ENCODE measurements at places on chromosomes 2 and 18.
A peak's percentile ranks its signal among the peaks of the same experiment; 100 is the strongest.

DNA sequence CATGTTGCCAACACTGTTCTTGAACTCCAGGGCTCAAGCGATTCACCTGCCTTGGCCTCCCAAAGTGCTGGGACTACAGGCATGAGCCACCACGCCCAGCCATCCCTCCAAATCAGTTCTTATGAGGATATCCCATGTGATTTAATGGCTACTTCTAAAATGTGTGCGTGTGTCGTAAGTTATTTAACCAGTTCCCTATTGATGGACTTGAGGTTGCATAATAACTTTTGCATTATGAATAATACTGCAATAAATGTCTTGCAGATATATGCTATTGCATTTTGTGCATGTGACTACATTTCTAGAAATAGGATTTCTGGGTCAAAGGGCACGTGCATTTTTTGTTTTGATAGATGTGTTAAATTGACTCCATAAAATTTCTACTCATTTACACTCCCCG, 19.0 kb downstream of the DIPK1C start:
- no peak for DNase-seq

DNA sequence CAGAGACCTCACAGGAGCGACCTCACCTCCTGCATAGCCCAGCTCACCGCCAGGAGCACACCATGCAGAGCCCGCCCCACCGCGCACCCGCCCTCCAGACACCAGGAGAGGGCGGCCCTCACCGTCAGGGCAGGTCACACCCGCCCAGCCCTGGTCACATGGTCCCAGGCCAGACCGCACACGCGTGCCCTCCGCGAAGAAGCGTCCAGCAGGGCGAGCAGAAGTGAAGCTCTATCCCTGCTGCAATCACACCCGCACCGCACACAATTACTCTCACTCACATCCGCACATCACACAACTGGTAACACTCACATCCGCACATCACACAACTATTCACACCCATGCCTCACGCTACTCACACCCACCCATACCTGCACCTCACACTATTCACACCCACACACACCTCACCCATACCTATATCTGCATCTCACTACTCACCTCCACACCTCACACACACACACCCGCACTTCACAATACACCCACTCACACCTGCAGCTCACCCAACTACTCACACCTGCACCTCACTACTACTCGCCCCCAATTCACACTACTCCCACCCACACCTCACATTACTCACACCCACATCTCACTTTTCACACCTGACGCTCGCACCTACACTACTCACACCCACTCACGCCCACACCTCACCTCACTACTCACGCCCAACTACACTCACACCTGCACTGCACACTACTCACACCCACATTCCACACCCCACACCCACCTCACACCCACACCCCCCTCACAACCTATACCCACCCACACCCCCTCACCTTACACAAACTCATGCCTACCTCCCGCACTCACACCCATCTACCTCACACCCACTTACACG, 242.0 kb downstream of the HDAC4 start:
- peak; percentile 55 for DNase-seq

DNA sequence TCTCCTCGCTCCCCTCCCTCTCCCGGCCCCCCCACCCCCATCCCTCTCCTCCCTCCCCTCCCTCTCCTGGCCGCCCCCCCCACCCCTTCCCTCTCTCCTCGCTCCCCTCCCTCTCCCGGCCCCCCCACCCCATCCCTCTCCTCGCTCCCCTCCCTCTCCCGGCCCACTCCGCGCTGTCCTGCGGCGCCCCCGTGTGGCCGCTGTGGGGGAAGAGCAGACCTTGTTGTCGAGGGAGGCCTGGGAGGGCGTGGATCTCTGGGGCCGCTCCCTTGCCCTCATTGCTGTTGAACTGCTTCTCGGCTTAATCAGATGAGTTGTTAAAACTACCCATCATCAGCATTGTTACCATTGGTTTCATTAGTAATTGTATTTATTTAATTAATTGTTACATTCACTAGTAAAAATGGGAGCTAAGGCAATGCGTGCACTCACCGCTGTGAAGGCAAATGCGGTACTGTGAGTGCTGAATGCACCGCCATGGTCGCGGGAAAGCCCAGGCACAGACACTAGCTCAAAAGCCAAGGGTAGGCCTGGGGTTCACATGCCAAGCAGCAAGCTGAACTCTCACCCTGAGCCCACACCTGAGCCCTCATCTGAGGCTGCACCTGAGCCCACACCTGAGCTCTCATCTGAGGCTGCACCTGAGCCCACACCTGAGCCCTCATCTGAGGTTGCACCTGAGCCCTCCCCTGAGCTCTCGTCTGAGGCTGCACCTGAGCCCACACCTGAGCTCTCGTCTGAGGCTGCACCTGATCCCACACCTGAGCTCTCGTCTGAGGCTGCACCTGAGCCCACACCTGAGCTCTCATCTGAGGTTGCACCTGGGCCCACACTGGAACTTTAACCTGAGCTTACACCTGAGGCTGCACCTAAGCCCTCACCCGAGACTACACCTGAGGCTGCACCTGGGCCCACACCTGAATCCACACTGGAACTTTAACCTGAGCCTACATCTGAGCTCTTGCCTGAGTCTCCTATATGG, 8.8 kb downstream of the RTP5 start:
- DNase-seq: peak; percentile 92

DNA sequence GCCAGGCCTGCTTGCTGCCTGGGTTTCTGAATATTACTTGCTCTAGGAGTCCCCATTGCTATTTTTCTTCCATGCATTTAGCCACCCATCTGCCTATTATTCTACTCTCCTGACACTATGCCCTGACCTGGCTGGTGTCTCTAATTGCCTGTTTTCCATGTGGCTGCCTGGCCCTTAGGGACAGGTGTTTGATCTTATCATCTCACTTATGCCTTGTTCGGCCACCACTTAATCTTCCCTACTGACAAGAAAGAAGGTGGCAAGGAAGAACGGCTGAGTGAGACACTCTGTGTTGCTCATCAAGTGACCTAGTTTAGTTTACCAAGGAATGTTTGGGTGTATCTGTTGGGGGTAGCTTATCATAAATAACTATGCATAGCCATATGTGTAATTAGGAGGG, 50.4 kb upstream of the RAPH1 start:
- no peak for DNase-seq

GRCh38 chr2:240797914-240798313, 22.1 kb downstream of the KIF1A start:
- DNase-seq: peak; percentile 31

GRCh38 chr2:42771546-42772153, 7.7 kb upstream of the OXER1 start:
- no peak for DNase-seq

DNA sequence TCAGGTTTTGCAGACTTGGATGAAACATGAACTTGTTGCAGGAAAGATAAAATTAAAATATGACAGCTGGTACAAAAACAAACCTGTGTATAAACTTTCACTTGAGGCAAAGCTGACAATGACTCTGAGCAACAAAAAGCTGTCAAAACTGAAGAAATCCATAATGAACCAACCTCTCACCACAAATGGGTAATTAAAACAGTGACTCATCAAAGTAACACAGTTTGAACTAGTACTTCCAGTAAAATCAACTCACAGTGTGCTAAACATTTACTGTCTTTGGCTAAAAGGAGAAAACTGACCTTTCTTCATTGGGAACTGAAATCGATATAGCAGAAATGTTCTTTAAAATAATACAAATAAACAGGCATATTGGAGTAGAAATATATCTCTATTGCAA, 209.7 kb downstream of the WDPCP start:
- no peak for DNase-seq

DNA sequence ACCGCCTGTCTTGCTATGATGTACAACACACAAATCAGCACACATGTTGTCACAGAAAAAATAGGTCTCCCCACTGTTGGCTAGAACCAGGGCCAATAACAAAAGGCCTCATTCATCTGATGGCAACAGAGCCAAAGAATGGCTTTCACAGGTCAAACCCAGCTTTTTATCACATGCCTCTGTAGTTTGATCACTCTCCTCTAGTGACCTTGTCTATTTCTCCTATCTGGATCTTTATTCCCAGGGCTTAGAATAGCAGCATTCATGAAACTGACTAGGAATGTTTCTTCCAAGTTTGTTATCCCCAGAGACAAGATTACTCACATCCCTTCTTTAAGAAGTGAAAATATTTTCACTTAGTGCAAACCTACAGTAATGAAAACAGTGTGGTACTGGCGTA, 285.8 kb upstream of the GYPC start:
- no peak for DNase-seq

GRCh38 chr2:223554923-223555322, 47.2 kb downstream of the SCG2 start:
- no peak for DNase-seq

DNA sequence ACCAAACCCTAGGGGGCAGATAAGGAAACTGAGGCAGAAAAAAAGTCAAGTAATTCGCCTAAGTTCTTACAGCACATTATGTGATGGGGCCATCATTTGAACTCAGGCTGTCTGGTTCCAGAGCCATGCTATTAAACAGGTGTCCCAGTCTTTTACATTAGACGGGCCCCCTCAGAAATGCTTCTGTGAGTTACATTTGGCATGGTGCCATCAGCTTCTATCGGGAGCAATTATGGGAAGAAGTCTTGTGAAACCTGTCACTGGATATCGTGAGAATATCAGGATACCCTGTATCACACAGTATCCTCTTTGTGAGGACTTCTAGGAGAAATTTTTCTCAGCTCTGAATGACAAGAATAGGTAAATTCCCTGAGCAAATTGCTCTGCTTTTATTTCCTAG, 143.7 kb upstream of the NOSTRIN start:
- no peak for DNase-seq

- DNase-seq: no peak
These were observed 140.6 kb upstream of the NOSTRIN start for GRCh38 chr2:168661863-168662256.

DNA sequence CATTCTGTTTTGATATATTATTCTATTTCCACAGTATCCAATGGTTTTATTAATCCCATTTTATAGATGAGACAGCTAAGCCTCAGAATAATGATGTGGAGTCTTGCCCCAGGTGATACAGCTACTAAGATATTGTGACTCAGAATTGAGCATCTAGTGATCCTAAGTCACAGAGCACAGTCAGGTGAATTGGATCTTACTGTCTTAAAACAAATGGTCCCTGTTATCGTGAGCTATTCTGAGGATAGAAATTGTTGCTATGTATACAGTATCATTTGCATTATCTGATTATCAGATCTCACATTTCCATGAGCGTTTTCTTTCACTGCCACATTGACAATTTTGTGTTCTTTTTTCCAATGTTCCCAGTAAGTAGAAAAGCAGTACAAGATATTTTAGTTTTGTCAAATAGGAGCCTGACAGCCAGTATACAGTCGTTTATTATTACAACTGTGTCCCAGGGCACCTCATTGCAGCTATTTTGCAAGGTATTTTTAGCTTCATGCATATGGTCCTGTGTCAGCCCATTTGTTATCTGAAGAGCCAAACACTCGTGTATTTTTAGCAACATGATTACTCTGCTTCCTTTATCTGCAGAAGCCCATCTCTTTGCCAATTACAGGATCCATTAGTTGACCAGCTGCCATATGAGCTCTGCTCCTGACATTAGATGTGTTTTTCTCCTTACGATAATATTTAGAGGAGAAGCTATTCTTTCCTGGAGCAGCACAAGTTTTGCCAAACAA, 25.1 kb upstream of the SGPP2 start:
- DNase-seq: no peak

DNA sequence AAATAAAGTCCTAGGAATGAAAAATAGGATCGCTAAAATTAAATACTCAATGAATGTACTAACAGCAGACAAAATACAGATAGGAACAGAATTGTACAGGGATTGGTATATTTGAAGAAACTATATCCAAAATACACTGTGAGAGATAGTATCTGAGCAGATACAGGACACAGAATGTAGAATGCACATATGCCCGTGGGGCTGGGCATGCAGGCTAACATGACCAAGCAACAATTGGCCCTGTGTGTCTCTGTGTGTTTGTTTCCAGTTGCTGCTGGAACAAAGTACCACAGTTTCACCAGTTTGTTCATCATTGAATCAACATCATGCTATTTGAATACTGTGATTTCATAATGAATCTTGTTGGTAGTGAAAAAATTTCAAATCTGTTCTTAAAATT, 127.6 kb downstream of the PMAIP1 start:
- no peak for DNase-seq

GRCh38 chr18:63140038-63140450, 179.5 kb downstream of the BCL2 start:
- DNase-seq: no peak

Data from activated effector memory CD4-positive, alpha-beta T cell treated with anti-CD3 and anti-CD28 coated beads, Interleukin-2, amount 50 U/mL, for 16 hours (primary cell).